ENCODE measurements at places on chromosomes 11 and 22.

- no peak for ATAC-seq
These were observed 42.1 kb downstream of the PACSIN2 start for GRCh38 chr22:42972649-42973535.

GRCh38 chr11:85589373-85589772, 37.8 kb downstream of the DLG2 start:
- no peak for ATAC-seq

DNA sequence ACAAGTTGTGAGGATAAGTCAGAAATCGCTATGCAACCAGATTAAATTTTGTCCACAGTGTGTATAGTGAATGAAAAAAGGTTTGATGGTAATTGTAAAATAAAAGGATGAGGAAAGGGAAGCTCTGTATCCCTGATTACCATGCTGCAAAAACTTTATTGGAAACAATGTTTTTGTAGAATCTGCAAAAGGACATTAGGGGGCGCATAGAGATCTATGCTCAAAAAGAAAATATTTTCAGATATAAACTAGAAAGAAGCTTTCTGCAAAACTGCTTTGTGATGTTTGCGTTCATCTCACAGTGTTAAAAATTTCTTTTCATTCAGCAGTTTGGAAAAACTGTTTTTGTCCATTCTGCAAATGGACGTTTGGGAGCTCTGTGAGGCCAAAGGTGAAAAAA, 390.5 kb downstream of the OR4C45 start:
- no peak for ATAC-seq

- no peak for ATAC-seq
These were observed 11.6 kb upstream of the GPHA2 start for GRCh38 chr11:64947208-64947814.

DNA sequence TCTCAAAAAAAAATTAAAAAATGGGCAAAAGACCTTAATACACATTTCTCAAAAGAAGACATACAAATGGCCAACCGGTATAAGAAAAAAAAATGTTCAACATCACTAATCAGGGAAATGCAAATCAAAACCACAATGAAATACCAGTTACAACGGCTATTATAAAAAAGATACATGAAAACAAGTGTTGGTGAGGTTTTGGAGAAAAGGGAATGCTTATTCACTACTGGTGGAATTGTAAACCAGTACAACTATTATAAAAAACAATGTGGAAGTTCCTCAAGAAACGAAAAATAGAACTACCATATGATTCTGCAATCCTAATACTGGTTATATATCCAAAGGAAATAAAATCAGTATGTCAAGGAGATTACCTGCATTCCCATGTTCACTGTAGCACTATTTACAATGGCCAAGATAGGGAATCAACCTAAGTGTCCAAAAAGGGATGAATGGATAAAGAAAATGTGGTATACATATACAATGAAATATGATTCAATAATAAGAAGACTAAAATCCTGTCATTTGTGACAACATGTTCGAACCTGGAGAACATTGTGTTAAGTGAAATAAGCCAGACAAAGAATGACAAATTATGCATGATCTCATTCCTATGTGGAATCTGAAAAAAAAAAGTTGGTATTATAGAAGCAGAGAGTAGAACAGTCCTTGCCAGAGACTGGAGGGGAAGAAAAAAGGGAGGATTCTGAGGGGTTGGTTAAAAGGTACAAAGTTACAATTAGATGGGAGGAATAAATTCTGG, 256.9 kb upstream of the PITPNB start:
- ATAC-seq = no peak

DNA sequence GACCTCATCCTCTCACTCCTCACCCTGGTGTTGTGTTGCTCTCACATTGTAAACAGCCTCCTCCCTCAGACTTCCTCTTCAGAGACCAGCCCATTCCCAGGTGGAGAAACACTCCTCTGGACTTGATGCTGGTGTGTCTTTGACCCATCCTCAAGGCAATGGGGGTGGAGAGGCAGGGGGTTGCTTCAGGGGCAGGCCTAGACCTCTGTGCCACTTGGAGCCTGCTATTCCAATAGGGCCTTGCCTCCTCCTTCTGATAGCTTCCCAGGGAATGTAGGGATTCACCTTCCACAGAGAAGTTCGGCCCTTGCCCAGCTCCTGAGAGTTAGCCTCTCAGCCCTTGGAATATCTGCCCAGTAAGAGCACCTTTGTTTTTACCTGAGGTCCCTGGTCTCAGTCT, 606.6 kb upstream of the CADM1 start:
- no peak for ATAC-seq

DNA sequence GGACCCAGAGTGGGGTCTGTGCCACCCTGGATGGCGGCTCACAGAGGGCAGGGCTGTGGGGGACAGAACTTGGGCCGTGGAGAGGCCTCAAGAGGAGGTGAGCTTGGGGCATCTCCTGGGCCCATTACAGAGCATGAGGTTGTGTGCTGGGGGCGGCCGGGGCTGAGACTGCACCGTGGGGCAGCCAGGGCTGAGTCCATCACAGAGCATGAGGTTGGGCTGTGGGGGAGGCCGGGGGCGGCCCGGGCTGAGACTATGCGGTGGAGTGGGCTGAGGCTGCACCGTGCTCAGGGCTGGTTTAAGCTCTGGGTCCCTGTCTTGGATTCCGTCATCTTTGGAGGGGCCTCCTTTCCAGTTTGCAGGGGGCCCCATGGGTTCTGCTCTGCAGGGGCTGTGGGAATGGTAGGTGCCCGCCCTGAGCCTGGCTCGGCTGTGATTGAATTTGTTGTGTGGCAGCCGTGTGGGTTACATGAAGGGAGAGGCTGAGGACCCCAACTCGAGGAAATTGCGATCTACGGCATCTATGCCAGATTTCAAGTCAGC, 38.1 kb upstream of the MUC5AC start:
- no peak for ATAC-seq

- ATAC-seq = no peak
These were observed 473 bp downstream of the TXN2 start for GRCh38 chr22:36480941-36481392.

- no peak for ATAC-seq
These were observed 338.4 kb downstream of the MN1 start for GRCh38 chr22:27463121-27463660.

GRCh38 chr22:37547251-37547741, 13.0 kb upstream of the CDC42EP1 start:
- ATAC-seq = no peak

DNA sequence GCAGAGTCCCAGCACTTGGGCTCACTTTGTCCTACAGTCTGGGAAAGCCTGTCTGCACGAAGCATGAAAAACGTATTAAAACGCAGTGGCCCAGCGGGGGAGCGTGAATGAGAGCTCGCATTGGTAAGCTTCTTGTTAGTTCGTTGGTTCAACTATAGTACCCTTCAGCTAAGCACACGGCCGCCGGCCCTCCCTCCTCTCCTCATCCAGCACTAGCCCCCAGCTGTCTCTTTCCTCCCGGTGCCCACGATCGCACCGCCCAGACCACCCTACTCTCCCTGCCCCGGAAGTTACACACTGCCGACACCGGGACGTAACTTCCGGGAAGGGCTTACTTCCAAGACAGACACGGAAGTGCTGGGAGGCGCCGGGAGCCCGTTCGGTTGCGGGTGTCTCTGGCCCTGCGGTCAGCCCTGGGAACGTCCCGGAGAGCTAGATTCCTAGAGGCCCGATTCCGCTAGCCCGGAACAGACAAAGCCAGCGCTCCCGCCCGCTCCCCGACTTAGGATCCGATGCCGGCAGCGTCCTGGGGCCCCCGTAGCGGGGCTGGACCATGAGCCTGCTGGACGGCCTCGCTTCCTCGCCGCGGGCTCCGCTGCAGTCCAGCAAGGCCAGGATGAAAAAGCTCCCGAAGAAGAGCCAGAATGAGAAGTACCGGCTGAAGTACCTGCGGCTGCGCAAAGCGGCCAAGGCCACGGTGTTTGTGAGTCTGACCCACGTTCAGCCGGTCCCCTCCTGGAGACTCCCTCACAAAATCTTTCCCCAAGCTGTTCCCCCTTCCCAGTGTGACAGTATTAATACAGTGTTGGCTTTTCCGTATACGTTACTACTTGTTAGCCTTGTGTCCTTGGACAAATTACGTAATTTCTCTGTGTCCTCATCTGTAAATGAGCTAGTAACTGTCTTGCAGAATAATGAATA, at the start of gene TBRG1:
TSS of gene TBRG1 (plus strand) at position 334 of the 921 bp plus-strand sequence. CDS start at position 554, 220 bp downstream.
- peak; percentile 99 for ATAC-seq

DNA sequence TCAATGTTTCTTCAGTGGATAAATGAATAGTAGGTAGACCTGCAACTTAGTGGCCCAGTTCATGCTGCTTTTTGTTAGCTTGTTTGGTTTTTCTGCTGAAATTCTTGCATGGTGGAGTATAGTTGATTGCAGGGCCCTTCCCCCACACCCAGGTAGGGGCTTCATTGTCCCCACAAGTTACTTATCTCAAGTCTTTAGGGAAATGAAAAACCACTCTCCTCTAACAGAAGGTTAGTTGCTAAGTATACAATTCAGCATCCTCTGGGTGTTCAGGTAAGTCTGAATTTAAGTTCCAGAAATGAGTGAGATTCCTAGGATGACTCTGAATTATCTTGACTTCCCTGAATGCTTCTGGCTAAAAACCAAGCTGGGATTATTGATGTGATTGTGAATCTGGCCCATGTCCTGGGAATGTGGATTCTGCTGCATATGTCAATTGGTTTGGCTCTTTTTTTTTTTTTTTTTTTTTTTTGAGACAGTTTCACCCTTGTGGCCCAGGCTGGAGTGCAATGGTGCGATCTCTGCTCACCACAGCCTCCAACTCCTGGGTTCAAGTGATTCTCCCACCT, 40.3 kb downstream of the BCL2L13 start:
- ATAC-seq = no peak

- ATAC-seq = peak; percentile 25
These were observed 14.3 kb downstream of the MYO7A start for GRCh38 chr11:77142091-77142975.

DNA sequence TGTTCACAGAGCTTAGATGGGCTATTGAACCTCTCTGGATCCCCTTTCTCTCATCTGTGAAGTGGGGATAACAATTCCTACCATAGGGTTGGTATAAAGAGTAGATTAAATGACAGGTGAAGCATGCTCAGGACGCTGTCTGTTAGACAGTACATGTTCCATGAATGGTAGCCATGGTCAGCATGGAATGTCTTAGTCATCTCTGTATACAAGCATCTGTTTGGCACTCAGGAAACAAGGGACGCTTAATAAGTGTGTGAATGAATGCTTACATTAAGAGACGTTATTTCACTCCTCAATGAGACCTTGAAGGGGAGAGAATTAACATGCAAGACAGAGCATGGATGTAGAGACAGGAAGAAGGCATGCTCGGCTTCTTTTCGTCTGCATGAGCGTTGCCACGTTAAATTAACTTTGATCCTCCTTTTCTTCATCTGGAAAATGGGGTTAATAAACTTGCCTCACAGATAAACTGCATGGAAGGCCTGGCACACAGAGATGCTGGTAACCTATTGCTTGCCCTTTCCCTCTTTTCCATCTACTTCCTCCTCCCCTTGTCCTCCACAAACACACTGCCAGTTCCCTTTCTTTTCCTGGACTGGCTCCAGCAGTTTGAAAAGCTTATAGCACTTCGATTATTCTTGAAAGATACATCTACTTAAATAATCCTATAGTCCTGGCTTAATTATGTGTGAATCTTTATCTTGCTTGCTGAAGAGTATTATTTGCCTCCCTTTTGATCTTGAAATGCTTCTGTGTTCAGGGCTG, 267.2 kb upstream of the MTNR1B start:
- ATAC-seq = no peak

DNA sequence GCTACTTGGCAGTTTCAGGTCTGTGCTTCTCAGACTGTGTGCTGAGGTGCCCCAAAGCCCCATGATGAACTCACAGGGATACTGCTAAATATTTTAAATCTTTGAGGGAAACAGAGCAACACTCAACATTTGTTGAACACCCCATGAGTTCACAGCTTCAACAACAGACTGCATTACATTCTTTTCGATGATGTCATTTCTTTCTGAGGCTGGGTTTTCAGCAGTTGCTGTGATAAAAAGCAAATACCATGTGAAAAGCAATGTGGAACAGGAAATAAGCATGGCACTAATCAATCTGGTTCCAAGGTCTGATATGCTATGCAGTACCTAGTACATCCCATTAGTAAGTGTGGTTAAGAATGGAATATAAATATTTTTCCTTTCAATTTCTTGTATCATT, 82.7 kb downstream of the RPL27A start:
- ATAC-seq = no peak

DNA sequence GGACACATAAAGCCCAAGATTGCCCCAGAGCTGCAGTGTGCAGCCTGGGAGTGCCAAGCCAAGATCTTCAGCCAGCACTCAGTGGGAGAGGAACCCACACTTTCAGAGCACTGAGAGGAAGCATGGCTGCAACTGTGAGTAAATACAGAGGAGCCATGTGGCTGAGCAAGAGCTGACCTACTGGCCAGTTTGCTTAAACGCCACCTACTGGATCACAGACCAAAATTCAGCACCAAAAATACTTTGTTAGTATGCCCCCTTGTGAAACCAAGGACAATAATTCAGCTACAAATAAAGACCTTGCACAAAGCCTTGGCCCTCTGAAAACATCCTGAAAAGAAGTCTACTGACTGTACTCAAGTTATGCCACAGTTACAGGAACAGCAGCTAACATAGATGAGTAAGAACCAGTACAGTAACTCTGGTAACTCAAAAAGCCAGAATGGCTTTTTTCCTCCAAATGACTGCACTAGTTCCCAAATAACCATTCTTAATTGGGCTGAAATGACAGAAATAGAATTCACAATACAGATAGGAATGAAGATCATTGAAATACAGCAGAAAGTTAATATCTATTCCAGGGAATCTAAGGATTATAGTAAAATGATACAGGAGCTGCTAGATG, 10.1 kb upstream of the OR4A15 start:
- no peak for ATAC-seq

DNA sequence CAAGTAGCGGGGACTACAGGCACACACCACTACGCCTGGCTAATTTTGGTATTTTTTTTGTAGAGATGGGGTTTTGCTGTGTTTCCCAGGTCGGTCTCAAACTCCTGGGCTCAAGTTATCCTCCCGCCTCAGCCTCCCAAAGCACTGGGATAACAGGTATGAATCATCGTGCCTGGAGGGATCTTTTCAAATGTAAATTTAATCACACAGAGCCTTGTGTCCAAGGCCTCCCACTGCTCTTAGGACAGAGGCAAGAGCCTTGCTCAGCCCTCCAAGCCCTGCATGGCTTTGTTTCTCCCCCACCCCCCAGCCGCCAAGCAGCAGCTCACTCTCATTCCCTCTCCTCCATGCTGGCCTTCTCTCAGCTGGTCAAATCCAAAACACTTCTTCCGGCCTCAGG, 75.3 kb upstream of the CREB3L1 start:
- ATAC-seq = no peak

DNA sequence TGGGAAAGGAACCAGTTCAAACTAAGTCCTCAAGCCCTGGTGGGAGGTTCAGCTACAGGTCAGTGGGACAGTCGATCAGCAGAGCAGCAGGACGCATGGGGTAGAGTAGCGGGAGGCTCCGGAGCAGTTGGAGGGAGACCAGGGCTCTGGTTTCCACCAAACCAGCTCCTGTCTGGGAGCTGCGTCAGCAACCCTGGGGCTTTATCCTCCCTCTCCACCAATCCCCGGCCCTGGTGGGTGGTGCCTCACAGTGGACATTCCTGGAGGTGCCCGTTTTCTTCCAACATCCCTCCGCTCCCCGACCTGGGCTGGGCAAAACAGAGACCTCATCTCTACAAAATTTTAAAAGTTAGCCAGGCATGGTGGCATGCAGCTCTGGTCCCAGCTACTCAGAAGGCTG, 32.4 kb downstream of the ZNF195 start:
- ATAC-seq = no peak
